ENCODE measurements at places on chromosomes 3 and 15. TPM values are rescaled to one million over a fixed set of nuclear protein-coding genes. Genes with fewer than 3 reads are reported as not detected.

DNA sequence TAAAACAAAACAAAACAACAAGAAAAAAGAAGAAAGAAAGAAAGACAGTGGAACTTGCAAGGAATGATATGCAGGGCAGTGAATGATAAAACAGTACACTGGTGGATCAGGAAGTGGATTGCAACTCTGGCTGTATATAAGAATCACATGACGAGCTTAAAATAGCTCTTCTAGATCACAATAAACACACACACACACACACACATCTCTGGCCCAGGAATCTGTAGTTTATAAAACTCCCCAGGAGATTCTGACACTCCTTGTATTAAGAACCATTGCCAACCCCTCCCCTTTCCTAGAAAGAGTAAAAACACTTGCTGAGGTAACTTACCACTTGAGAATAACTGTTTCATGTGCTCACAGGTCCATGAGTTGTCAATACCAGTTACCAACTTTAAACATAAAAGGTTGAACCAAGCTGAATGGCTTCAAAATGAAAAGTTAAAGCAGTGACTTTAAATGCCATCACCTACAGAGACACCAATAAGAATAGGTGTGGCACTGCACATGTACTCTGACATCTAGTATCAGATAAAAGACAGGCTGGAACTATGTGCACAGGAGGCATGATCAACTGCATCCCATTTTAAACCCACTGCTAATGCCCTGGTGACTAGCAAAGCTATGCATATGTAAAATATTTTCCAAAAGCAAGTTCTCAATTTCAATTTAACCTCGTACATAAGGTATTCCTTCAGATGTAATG, 3.9 kb downstream of the CPOX start:
- DNase-seq, result no peak

DNA sequence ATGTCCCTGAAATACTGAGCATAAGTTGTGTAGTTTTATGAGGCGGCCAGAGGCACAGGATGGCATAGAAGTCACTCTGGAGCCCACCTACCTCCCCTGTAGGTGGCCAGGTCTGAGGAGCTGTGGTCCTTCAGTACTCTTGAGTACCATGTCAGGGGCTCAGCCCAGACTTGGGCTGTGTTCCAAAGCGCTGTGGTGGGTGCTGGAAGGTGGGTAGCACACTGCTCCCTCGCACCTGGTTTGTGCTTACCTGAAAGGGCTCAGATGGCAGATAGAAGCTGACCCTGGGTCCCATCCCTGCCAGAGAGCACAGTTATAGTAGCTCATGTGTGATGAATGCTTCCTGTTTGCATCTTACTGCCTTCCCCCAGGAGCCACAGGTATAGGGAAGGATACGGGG, 15.5 kb downstream of the NISCH start:
- DNase-seq, result no peak

- no peak for DNase-seq
Observed at GRCh38 chr3:187973977-187974870, 179.7 kb upstream of the LPP start.

DNA sequence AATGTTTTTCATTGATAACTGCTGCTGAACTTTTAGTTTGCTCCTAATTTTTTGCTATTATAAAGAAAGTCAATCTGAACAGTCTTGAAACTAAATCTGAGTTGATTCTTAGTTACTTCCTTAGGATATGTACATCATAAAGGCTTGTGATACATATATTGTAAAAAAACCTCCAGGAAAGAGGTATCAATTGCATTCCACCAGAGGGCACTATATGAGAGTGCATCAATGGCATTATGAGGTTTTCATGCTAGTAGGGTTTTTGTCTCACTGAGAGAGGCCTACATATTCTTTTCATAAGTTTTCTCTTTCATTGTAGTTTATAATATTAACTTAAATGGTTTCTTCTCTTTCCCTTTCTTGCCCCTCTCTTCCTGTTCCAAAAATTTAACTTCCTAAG, 46.9 kb downstream of the PIK3R4 start:
- DNase-seq, result no peak

NSUN3 gene
- total RNA-seq, result 20.0 TPM

OR5H14 gene
- not detected for total RNA-seq
